ENCODE measurements at places on chromosomes 5 and 9. TPM values are rescaled to one million over a fixed set of nuclear protein-coding genes. Genes with fewer than 3 reads are reported as not detected.

GALNT12 gene
- total RNA-seq: 16.5 TPM

PDCD1LG2 gene
- 5.3 TPM for total RNA-seq

NKD2 gene
- 4.6 TPM for total RNA-seq

NIM1K gene
- total RNA-seq: 9.1 TPM
